NCI-H1048 (cell line): ENCODE measurements at places on chromosomes 1 and 21.

DNA sequence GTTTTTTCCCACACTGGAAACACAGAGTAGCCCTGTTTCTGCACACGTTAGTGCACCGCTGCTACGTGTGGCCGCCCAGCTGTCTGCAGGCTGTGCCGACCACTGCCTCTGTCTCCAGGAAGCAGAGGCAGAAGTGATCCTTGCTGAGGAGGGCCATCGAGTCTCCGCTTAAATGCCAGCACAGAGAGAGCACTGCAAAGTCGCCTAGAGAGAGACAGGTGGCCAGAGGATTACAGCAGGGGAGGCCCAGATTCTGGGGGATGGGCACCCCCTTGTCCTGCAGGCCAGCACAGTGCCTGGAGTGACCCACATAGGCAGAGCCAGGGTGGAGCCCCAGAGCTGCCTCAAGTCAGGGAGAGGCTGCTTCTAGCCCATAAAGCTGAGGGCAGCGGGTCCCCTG is 6.1 kb downstream of the TPRG1L start:
- DNase-seq, result no peak

- DNase-seq, result no peak
These were observed 69.3 kb downstream of the FOXD2 start for GRCh38 chr1:47507144-47507543.

DNA sequence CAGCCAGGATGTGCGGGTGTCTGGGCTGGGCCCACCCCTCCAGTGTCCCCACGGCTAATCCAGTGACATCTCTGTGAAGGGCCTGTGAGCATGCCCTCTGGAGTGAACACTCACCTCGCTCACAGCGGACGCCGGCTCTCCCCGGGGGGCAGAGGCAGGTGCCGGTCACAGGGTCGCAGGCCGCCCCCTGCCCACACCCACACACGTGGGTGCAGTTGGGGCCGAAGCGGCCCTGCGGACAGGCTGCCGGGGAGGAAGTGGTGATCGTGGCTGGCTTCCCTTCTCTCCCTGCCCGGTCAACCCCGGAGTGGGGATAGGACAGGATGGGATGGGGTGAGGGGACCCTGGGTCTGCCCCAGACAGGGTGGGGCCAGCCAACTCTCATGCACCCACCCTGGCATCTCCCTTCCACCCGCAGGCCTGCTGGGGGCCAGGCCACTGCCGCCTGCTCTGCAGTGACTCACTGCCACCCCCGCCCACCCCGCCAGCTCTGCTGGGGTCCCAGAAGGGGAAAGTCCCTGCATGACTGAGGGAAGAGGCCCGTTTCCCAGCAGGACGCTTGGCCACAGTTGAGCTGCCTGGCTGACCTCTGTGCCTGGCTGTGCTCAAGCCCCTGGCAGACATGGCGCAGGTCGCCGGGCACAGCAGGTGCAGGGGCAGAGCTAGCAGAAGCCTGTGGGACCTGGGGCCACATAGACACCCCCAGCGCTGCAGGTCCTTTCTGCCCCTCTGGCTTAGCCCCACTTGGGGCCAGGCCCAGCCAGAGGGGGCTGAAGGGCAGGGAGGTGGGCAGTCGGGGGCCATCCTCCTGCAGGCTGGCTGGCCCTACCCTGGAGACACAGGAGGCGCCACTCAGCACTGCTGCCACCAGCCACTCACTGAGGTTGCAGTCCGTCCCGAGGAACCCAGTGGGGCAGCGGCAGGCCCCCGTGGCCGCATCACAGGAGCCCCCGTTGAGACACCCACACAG is 41.6 kb downstream of the ARHGEF16 start:
- no peak for DNase-seq

GRCh38 chr1:112496290-112496689 is 12.5 kb upstream of the WNT2B start:
- no peak for DNase-seq

DNA sequence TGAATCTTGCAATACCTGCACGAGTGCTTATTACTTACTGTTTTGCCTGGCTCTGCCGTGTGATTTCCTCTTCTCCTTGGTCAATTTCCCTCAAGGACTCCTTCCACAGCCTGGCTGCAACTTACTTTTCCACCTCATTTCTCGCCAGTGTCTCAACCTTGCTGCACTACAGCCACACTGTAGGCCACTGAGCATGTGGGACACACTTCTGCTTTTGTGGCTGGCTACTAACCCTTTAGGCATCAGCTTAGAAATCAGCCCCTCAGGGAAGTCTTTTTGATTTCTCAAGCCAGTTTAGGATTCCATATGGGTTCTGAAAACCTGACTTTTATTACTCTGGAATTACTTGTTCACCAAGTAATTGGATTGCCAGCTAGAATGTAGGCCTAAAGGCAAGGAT is 5.2 kb upstream of the DMRTB1 start:
- no peak for DNase-seq

- no peak for DNase-seq
These were observed 18.4 kb downstream of the DYNLT5 start for GRCh38 chr1:66770694-66771093.

GRCh38 chr1:60345049-60345448 is 271.5 kb upstream of the C1orf87 start:
- no peak for DNase-seq

GRCh38 chr1:20107351-20107750 is 12.0 kb downstream of the PLA2G2D start:
- DNase-seq, result no peak

DNA sequence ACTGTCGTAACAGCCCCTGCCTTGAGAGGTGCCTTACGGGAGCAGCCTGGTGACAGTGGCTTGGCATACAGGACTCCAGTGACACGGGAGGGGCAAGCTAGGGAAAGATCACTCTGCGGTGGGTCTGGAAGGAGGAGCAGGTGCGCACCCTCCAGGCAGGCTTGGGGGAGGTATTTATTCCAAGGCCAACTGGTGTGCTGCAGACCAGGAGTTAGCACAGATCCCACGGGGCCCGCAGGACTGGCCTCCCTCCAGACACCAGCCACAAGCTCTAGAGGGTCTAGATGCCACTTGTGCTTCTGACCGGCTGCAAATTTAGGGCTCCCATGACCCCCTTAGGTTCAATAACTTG is 22.1 kb downstream of the PSEN2 start:
- DNase-seq, result no peak

DNA sequence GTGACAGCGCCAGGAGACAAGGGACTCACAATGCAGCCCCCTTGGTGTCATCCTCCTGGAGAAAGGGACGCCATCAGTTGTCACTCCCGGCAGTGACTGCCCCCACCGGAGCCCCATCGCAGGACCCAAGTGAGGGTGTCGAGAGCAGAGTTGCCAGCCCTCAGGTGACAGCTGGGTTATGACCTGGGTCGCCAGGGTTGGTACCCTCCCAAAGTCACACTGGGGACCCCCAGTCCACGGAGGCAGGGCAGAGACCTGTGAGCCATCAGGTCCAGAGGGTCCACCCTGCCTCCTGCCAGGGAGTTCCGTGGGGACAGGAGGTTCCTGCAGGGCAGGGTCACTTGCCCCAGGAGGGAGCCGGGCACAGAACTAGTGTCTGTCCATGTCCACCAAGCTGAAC is 78.2 kb upstream of the IFFO2 start:
- DNase-seq, result no peak

DNA sequence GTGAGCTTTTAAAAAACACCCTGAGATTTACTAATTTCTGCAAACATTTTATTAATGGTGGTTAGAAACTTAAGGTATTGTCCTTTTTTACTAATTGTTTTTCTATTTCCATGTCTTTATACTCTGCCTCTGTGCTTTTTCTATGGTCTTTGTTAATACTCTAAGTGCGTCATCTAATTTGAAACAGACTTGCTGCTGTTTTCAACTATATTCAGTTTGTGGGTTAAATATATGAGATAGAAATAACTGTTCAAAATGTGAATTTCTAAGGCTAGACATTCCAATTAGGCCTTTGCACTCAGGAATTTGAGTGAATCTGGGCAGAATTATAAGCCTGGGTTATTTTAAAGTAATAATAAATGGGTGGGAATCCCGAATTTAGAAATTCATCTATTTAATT is 82.4 kb upstream of the COL11A1 start:
- DNase-seq, result no peak

DNA sequence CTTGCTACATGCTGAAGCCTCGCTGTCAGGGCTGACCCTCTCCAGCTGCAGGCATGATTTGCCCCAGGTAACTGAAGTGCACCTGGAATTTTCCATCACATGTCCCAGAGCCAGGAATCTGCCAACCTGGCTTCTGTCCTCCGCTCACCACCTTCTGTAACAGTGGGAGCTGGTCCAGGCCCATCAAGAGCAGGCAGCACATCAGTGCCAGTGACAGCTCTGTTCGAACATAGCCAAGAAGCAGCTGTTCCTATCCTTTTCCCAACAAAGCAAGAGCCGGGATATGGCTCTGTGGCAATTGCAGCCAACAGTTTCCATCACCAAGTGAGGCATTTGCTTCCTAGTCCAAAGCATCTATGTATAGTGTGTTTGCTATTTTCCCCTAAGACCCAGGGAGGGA is 42.2 kb upstream of the KANK4 start:
- no peak for DNase-seq

DNA sequence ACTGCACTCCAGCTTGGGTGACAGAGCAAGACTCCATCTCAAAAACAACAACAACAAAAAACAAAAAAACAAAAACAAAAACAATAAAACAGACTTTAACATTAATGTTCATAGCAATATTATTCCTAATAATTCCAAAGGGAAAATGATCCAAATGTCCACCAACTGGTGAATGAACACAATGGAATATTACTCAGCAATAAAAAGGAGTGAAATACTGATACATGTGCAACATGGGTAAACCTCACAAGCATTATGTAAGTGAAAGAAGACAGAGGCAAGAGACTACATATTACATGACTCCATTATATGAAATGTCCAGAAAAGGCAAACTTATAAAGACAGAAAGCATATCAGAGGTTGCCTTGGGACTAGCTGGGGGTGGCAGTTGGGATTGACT is 6.1 kb upstream of the TTF2 start:
- DNase-seq, result no peak

GRCh38 chr1:67755160-67755559 is 70.2 kb downstream of the GADD45A start:
- no peak for DNase-seq

DNA sequence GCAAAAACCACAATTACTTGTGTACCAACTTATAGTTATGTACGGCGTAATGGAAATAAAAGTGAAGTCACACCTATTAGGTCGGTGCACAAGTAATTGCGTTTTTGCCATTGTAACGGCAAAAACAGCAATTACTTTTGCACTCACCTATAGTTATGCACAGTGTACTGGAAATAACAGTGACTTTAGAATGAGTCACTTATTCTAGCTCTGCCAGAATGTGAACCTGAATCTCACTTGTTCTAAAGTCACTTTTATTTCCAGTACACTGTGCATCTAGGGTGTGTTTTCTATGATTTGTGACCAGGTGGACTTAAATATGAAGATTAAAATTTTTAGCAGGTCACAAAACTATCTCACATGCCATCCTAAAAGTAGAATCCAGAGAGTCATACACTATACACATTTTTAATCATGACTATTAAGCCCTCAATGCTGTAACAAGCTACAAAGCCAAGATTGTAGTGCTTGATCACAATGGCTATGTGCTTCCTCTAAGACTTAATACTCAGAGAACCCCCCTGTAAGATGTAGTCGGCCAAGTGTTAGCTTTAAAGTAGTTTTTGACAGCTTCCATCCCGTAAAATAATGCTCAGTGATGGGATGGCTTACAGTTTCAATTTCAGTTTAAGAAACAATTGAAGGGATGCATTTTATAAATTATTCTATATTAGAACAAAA is 218.8 kb downstream of the NEGR1 start:
- DNase-seq, result no peak

- DNase-seq, result no peak
These were observed 37.3 kb upstream of the EDN2 start for GRCh38 chr1:41521766-41522165.

- DNase-seq, result no peak
These were observed 25.2 kb upstream of the CDCA8 start for GRCh38 chr1:37667023-37667671.

- DNase-seq, result no peak
These were observed 186.5 kb upstream of the VAMP3 start for GRCh38 chr1:7584643-7585042.

- DNase-seq, result no peak
These were observed 20.6 kb downstream of the MKNK1 start for GRCh38 chr1:46583494-46583893.

DNA sequence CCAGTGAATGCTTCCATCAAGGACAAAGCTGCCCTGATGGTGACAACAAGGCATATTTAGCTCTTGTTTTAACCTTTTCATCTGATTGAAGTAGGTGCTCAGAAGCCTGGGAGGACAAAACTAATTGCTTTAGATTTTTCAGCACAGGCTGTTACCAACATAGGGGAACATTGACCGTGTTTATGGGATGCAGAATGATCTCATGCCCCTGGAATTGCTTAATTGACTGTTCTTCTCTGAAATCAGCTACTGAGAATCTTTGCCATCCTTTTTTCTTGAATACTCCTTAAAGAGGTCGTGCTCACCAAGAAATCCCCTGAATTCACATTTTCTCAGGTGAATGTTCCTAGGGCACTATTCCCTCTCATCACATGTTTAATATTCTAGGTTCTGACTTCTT is 95.9 kb upstream of the CCDC190 start:
- no peak for DNase-seq

GRCh38 chr1:55140546-55140983 is 74.6 kb downstream of the USP24 start:
- peak; percentile 32 for DNase-seq
